ENCODE measurements at places on chromosomes 5 and 9.

- no peak for DNase-seq
Measured at GRCh38 chr9:114274217-114274616, 48.7 kb upstream of the ORM1 start.

DNA sequence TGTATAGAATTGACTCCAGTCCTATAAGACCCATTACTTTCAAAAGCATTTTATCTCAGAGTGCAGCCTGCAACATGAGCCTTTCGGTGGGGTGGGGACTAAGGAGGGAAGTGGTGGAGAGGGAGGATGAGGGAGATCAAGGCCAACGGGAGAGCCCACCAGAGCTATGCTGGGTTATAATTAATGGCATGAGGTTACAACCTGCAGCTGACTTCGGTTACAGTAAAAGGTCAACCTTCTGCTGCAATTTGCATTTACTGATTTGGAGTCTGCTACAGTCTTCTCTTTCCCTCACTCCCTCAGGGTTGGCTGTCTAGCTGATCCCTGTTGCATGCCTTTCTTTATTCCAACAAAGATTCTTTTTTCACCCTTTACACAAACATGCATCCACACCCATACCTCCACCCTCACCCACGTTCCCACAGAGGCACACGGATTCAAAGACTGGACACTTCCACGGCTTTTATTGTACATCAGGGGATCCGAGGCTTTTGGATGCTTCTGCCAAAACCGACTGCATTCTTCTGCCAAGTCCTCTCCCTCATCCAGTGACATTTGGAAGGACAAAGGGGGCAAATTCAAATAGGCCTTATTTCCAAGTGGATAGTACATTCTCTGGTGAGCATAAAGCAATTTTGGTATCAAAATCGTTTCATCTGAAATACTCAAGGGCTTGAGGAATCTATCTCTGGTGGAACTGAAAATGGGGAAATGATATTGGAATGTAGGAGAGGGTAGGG lies 381.2 kb downstream of the NFIB start:
- DNase-seq: no peak

GRCh38 chr5:53678981-53679660 lies 118.7 kb downstream of the NDUFS4 start:
- no peak for DNase-seq

DNA sequence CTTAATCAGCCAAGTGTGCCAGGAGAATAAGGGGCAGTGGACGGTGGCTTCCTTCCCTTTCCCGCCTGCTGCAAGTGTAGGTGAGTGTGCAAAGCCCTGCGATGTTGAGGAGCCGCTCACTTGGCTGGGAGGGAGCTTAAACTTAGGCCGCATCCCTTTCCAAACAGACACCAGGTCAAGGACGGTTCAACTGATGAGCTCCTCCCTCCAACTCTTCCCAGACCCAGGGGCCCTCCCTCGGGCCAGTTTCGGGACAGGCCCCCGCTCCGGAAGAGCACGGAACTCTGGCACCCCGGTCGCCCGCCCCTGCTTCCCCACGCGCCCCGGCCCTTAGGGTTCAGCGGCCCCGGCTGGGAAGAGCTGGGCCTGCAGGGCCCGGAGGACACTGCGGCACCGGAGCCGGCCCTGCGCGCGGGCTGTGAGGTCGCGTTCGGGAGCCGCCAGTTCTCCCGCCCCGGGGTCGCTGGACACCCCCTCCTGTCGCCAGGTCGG lies 481 bp downstream of the MRPL36 start:
- DNase-seq: peak; percentile 56

- no peak for DNase-seq
Measured at GRCh38 chr9:132547976-132548730, 34.3 kb upstream of the BARHL1 start.

DNA sequence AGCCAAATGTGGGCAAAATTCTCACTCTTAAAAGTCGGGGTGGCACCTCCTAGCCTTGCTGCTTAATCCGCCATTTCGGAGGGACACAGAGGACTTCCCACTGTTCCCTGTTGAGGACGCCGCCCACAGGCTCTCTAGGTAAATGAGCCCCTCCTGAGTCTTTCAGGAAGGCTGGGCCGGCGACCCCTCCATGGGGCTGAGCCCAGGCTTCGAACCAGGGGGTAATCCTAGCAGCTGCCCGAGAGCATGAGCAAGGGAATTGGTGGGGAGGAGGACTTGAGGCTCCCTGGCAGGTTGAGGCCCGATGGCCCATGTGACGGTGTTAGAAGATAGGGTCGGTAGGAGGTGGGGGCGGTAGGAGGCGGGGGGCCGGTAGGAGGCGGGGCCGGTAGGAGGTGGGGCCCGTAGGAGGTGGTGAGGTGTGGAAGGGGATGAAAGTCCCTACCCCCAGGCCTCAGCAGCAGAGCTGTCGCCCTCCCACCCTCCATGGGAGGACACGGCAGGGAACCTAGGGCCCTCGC lies 17.1 kb downstream of the SLC12A7 start:
- no peak for DNase-seq

DNA sequence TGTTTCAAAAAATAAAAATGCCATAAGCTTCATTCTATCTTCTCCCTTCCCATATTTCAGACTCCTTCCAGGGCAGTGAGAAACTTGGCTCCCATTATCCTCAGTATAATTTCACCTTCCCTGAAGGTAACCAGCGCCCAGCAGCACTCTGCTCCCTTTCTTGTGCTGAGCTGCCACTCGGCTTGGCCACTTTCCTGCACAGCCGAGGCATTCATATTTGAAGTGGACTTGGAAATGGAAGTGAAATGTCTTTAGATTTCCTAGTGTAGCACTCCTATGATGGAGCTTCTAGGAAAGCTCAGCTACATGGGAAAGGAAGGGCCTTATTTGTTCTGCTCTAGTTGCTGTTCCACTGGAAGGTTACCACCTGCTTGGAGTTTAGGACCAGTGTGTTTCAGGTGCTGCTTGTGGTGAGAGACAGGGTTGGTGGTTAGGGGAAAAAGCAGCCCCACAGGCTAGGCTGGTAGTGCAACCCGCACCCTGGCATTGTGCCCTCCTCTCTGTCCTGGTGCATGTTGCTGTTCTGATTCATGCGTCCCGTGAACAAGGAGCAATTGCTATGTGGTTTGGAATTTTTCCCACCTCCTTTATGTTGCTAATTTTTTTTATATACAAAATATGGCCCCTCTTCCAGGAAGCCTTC lies 53.8 kb downstream of the RAD23B start:
- no peak for DNase-seq

- no peak for DNase-seq
Measured at GRCh38 chr9:8637626-8638025, 838.0 kb upstream of the DMAC1 start.

GRCh38 chr5:4053136-4053535 lies 457.5 kb downstream of the IRX1 start:
- DNase-seq: no peak

- DNase-seq: no peak
Measured at GRCh38 chr9:83526211-83526610, 12.0 kb downstream of the FRMD3 start.

GRCh38 chr5:88660947-88661805 lies 221.8 kb downstream of the MEF2C start:
- peak; percentile 89 for DNase-seq

DNA sequence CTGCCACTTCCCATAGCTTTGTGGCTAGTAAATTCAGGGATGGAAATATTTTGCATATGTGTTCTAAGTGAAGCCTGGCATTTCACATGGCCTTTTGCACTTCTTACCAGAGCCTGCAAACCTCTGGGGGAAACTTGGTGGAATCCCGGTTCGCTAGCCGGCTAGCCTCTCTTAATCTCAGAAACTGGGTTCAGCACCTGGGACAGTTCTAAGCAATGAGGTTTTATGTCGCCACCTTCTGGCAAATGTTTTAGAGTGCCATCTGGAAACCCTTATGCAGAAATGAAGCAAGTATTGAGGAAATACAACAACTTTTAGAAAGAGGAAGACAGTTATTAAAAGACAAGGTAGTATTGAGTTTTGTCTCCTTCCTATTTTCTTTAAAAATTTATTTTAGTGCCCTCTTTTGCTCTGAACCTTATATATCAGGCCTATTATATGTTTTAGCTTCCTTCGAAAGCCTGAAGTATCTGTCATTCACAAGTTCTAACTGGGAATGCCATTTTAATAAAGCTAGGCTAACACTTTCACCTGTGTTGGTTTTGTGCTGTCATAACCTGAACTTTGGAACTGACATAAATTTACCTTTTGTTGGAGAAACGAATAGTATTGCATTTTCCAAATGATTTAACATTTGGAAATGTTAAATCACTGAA lies 963 bp upstream of the HTR1A start:
- DNase-seq: peak; percentile 78

- no peak for DNase-seq
Measured at GRCh38 chr5:96196407-96196806, 234.8 kb upstream of the ELL2 start.

DNA sequence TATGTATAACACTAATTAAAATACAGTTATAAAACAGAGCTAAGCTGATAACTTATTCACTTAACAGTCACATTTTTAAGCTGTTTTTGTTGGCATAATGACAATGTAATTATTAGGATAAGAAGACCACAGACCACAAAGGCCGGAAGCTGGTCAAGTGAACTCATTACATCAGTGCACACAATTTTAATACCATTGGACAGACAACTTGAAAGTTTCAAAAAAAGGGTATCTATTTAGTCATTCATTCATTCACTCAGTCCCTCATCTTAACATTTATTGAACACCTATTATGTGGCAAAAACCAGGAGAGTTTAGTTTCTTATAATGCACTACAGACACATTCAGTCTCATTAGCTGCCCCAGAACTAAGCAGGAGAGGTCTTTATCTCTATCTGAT lies 11.6 kb downstream of the ERP44 start:
- no peak for DNase-seq

- no peak for DNase-seq
Measured at GRCh38 chr5:146069780-146070099, 35.6 kb downstream of the PLAC8L1 start.

GRCh38 chr5:117954331-117954730 lies 1034.0 kb downstream of the DTWD2 start:
- no peak for DNase-seq

DNA sequence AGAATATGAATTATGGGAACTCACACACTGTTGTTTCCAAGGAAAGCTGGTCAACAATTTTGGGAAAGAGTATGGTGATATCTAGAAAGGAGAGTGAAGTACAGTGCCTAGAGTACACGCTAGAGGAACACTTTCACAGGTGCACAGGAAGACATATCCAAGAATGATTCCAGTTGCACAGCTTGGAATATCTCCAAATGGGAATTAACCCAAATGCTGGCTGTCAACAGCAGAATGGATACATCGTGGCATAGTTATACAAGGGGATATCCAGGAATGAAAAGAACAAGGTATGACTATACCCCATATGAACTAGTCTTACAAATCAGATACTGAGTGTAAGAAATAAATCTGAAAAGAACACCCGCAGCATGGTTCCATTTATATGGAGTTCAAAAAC lies 231.3 kb downstream of the FSTL4 start:
- no peak for DNase-seq

- no peak for DNase-seq
Measured at GRCh38 chr5:151062405-151063141, 18.3 kb downstream of the TNIP1 start.

DNA sequence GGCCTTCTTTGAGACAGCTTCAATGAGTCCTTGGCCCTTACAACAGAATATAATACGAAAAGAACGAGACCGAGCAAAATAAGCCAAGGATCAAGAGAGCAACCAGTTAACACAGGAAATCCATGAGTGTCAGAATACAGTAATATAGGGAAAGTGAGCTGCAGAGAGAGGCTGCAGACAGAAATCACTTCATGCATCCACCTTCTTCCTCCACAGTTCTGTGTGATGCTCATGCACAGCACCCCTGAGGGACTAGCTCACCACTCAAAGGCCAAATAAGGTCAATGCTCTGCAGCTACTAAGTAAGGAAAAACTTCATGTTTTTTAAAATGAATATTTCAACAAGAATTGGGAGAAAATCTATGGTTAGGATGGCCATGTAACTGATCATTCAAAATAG lies 257.1 kb downstream of the MCTP1 start:
- DNase-seq: no peak

DNA sequence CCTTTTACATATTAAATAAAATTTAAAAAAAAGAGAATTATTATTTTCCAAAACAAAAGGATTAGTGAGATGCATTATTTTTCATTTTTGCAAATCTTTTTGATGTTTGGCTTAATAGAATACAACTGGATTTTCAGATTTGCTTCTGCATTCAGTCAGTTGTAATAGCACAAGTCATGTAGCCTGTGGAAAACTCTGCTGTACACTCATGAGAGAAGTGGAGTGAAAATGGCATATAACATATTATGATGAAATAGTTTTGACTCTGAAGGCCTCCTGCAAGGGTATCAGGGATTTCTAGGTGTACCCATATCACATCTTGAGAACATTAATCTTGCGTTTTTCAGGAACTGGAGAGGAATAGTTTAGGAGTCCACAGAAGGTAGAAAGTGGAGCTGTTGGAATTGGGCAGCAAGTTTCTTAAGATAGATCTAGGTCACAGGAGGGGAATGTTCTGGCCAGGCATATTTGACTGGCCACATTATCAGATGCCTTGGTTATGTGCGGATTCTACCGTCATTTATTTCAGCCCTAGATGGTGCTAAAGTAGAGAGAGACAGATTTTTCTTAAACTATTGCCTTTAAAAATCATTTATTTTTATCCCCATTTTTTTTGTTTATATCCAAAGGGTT lies 16.4 kb downstream of the LNPEP start:
- DNase-seq: no peak

GRCh38 chr5:176944268-176944667 lies 45.1 kb upstream of the HK3 start:
- DNase-seq: no peak

GRCh38 chr5:118687661-118688621 lies 300.4 kb downstream of the DTWD2 start:
- no peak for DNase-seq

- DNase-seq: no peak
Measured at GRCh38 chr9:11892401-11892800, 800.8 kb upstream of the TYRP1 start.

GRCh38 chr5:23234197-23234596 lies 273.2 kb upstream of the PRDM9 start:
- DNase-seq: no peak

- no peak for DNase-seq
Measured at GRCh38 chr5:63822614-63823013, 139.6 kb downstream of the HTR1A start.

DNA sequence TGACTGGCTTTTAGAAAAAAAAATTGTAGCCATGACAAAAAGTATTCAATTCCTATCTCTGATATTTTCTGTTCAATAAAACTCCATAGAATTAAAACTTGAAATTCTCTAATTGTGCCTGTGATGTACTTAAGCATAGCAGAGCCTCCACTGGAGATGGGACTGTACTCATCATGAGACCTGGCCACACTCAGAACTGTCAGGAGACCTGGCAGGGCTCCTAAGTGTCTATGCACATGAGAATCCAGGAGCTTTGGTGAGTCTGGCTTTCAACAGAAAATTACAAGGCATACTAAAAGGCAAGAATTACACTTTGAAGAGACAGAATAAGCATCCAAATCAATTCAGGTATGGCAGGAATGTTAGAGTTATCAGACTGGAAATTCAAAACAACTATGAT lies 26.7 kb upstream of the ERCC6L2 start:
- no peak for DNase-seq
